Activated CD4-positive, alpha-beta T cell treated with anti-CD3 and anti-CD28 coated beads, Interleukin-2, Interleukin-6, amounts not matched to agents 100 ng/mL and 50 ng/mL, durations not matched to agents 16 hours and 8 hours (primary cell): ENCODE measurements at places on chromosomes 2 and 18.

- DNase-seq = peak; percentile 37
Measured at GRCh38 chr2:206799083-206799482, 33.7 kb downstream of the FASTKD2 start.

GRCh38 chr2:219509780-219510511, 4.3 kb upstream of the ASIC4 start:
- DNase-seq = peak; percentile 60

- no peak for DNase-seq
Measured at GRCh38 chr2:216621292-216621691, 11.9 kb upstream of the IGFBP2 start.

- no peak for DNase-seq
Measured at GRCh38 chr18:62647179-62647578, 68.2 kb upstream of the PHLPP1 start.

DNA sequence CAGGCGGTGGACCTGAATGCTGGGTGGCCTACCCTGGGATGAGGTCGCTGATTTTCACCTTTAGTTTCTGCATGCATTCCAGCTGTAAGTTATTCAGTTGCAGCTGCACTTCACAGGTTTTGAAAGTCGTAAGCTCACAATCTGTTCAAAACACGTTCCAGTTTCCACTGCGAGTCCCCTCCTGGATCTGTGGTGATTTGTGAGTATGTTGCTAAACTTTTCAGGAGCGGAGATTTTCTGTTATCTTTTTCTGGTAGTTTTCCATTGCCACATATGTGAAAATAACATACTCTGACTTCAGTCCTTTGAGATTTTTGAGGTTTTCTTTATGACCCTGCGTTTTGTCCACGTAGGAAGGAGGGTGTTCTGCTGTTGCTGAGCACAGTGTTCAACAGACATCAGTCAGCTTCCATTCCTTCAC, 102.1 kb downstream of the SNTG2 start:
- no peak for DNase-seq

GRCh38 chr18:75209951-75210258, 692 bp upstream of the TSHZ1 start:
- no peak for DNase-seq

DNA sequence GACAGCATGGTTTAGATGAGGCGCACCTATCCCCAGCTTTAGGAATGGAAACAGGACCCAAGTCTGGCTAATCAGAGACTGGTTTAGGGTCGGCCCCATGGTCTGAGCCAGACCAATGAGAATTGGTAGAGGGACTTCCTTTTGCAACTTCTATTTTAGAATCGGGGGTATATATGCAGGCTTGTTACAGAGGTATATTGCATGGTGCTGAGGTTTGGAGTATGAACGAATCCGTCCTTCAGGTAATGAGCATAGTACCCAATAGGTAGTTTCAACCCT, 1.5 kb upstream of the BOLA3 start:
- no peak for DNase-seq

GRCh38 chr2:161571051-161571429, 53.2 kb upstream of the SLC4A10 start:
- DNase-seq = no peak

DNA sequence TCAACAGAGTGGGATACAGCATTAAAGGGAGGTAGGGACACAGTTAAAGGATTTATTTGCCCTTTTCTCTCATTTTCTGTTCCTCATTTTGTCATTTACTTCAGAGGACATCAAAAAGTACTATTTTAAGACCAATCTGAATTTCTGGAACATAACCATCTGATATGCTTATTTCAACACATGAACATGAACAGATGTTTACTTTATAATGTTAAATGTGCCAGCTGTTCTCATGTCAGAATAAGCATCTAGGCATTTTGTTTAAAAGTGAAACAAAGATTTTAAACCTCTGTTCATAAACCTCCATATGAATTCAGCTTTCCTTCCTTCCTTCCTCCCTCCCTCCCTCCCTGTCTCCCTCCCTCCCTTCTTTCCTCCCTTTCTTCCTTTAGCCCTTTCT, 677.7 kb downstream of the CNTNAP5 start:
- DNase-seq = no peak

DNA sequence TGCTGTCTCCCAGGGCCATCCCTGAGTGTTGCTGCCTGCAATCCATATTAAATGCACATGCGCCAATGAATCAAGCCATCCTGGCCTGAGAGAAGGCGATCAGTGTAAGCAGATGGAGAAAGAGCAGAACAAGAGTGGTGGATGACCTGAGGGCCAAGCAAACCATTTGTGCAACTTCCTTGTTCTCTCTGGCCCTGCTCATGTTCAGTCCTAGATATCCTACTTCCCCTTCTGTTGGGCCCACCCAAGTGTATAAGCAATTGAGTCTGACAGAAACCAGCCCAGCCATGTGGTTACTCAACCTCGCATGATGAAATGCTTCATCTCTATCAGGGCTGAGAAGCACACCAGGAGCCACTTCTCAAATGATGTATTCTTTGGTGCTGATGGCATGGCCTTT, 383.1 kb upstream of the ID2 start:
- DNase-seq = no peak

- no peak for DNase-seq
Measured at GRCh38 chr2:128664499-128664971, 345.9 kb upstream of the HS6ST1 start.

DNA sequence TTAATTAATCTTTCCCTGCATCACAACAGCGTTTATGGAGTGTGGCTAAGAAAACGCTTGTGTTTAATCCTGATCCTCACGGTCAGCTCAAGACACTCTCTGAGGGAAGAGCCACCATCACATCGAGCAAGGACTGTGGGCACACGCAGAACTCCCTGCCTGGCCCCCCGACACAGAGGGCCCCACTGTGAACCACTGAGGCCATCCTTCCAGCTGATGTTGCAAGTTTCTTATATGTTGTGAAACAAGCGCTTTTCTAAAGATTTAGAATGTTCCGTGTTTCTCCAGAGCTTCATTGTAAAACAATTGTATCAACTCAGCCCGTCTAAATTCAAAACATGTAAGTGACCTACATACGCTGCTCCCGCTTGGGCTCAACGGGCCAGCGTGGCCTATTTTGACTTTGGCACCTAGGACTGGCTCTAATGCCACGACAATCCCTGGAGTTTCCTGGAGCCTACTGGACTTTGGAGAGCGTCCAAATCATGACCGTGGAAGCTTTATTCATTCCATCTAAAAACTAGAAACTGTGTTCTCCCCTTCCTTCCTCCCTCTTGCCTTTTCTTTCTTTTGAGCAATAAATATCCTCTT, 34.9 kb downstream of the SERPINE2 start:
- no peak for DNase-seq

DNA sequence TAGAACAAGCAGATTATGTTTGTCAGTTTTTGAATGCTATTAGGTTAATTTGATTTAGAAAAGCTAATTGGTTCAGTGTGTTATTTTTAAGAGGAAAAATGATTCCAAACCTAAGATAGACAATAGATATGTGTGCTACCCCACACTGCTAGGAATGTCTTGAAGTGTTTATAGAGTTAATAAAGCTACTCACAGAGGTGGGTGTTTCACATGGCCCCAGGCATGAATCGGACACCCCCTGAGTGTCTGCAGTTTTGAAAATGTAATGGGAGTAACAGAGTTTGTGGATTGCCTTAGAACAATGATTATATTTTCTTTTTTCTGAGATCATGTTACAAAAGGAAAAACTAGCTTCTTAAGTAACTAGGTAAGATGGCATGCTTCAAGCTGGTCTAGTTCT, 348.3 kb downstream of the ADCYAP1 start:
- no peak for DNase-seq

- DNase-seq = no peak
Measured at GRCh38 chr18:63263444-63263843, 56.1 kb downstream of the BCL2 start.

GRCh38 chr2:170714381-170715061, 616 bp upstream of the SP5 start:
- DNase-seq = no peak

DNA sequence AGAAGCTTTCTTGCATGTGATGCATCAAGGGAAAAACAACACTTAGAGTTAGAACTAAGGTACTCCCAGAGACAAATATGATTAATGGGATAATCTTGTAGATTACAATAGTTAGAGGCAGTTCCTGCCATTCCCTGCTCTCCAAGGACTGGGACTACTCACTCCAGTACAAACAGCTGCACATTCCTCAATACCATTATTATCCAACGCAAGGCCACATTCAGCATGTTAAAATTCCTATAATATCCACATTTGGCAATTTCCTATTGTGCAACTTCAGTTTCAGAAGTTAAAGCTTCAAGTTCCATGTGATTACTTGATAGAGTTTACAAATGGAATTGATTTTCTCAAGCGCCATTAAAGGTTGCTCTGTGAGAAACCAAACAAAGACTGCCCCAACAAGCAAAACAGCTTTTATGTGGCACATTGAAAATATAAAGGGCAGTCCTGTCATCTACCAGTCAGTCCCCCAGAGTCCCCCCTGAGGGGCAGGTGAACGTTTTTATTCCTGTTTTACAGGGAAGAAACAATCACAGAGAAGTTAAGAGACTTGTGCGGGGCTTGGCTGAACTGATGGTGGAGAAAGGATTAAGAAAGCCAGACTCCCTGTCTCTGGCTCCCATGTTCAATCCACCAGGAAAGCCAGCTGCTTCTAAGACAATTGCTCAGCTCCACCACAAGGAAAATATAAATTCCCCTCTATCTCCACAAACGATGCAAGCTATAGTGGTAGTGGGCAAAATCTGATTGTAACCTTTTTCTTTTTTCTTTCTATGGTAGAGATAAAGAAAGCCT, 72.6 kb downstream of the TXNL1 start:
- DNase-seq = no peak

DNA sequence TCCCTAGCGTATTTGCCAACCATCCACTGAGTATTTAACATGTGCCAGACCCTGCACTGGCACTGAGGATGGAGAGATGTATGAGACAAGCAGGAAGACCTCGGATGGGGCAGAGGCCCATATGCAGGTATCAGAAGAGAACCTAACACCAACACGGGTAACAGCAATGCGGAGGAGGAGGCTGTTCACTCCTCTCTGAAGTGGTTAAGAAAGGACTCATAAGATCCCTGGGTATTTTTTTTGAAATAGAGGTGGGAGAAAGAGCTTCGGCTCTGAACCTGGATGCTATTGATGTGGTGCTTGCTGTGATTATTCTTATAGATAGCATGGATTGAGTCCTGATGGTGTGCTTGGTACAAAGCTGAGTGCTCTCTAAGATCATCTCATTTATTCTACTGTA, 418.3 kb downstream of the LPIN1 start:
- DNase-seq = no peak

- DNase-seq = no peak
Measured at GRCh38 chr18:60936101-60936500, 397.1 kb upstream of the CDH20 start.

- DNase-seq = no peak
Measured at GRCh38 chr2:171726847-171727450, 39.7 kb downstream of the DYNC1I2 start.

DNA sequence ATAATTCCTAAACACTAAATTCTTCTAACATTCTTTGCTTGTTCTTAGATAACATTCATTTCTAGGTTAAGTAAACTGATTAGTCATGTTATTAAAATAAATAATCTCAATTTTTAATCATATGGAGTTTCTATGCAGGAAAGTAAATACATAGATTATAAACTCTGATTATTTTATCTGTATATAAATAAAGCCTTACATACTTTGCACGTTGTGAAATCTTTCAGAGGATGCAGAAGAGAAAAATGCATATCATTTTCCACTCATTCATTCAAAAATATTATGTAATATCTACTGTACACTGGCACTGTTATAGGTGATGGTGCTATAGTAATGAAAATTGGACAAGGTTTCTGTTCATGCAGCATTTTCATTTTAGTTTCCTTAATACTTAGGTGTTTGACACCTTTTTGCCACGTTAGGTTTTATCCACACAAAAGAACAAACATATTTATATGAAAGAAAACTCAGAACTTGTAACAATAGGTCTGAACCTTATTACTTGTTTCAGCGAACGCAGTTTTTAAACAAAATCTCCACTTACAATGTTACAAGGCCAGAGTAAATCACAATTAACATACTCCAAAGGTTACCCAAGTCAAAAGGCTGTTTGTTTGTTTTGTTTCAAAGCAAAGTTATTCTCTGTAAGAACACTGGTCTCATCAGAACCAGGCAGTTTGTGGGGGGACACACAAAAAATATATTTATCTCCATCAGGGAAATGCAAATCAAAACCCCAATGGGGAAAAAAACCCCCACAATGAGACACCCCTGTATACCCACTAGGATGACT, 27.4 kb downstream of the ADAM17 start:
- DNase-seq = no peak

DNA sequence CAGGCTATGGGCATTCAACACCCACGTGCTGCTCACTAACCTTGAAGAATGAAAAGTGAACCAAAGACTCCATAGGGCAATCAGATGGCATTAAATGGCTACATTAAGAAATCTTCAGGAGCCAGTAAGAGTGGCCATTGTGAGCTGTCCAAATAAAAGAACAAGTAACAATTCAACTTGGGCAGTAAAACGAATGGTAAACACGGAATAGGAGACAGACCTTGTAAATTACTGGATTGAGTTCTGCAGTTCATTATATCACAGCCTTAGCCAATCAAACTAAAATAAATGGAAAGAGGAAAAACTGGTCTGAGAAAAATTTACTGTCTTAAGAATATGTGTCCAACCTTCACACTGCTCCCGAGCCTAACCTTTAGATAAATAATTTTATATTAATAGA, 306.5 kb upstream of the ZNF521 start:
- DNase-seq = no peak

DNA sequence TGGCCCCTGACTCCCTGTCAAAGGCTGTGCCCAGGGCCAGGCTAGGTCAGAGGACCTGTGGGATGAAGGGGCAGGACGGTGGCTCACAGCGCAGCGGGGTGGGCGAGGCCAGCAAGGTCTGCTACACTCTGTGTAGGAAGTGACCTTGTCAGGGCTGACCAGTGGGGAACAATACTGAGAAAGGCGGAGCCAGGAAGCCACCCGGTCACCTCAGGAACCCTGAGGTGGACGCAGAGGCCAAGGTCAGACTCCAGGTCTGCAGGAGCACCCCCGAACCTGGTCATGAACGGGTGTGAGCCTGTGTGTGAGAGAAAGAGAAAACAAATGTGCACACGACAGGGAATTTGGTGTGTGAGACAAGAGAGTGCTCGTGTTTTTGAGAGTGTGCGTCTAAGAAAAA, 72.3 kb downstream of the SMAD7 start:
- no peak for DNase-seq

DNA sequence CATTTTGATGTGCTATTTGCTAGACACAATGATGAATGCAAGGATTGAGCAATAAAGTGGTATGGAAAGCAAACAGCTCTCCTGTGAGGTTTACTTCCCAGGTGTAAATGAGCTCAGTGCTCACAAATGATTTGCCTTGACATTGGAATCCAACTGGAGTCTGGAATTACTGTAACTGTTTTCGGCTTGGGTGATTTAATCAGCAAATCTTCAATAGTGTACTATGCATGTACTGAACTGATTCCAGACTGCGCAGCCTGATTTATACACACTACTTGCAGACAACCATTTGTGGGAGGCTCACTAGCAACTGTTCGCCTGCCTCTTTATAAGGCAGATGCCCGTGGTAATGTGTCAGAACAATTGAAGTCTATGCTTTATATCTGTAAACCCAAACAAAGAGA, 27.9 kb upstream of the SOX11 start:
- DNase-seq = no peak

- no peak for DNase-seq
Measured at GRCh38 chr2:132595693-132596092, 74.3 kb downstream of the LYPD1 start.

GRCh38 chr2:241309684-241310117, 5.8 kb downstream of the HDLBP start:
- DNase-seq = peak; percentile 81

GRCh38 chr2:61044636-61045035, 21.0 kb upstream of the SANBR start:
- DNase-seq = peak; percentile 7
